ENCODE measurements at places on chromosomes 1 and 21.

DNA sequence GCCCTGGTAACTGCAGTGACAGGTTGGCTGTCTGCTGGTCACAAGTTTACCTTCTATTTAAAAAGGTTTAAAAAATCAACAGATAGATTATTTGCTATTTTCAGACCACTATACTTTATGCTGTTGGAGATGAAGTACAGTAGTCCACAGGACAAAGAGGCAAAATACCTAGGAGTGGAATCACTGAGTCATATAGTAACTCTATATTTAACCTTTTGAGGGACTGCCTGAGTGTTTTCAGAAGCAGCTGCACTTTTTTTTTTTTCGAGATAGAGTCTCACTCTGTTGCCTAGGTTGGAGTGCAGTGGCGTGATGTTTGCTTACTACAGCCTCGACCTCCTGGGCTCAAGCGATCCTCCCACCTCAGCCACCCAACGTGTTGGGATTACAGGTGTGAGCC lies 11.7 kb downstream of the CNIH4 start:
- DNase-seq: no peak

GRCh38 chr1:165494949-165495857 lies 48.6 kb upstream of the LRRC52 start:
- DNase-seq: no peak

GRCh38 chr1:154881820-154882535 lies 11.9 kb upstream of the KCNN3 start:
- no peak for DNase-seq

- no peak for DNase-seq
These were observed 174.0 kb downstream of the TRABD2B start for GRCh38 chr1:47823040-47823808.

DNA sequence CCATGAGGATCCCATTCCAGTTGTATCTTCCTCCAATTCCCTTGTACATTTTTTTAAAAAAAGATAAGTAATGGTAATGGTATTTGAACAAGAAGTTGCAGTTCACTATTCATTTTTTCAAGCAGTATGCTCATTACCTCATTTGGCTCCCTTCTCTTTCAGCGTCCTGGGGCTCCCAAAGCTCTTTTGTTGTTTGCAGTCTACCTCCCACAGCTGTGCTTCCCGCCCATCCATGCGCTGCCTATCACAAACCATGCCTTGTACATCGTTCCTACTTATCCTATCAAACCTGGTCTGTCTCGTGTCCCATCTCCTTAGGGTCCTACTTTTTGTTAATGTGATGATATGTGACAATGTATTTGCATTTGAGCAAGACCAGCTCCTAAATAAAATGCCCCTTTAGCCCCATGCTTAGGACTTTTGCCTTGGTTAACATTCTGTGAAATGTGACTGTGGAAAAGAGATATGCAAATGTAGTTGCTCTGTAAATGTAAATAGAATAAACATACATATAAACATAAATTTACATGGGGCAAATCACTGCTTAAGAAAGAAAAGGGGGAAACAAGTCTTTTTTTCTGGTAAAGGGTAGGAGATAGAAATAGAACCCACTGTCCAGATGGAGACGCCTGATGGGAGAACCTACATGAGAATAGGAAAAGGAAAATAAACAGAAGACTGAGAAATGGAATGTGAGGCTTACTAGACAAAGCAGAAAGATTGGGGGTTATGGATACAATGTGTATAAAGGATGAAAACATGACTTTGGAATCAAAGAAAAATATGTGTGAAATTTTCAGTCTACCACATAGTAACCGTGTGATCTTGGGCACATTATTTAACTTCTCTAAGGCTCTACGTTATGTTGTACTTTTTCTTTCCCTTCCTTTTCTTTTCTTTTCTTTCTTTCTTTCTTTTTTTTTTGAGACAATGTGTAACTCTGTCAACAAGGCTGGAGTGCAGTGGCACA lies 59.8 kb upstream of the PLXNA2 start:
- no peak for DNase-seq

GRCh38 chr1:167708940-167709389 lies 12.8 kb upstream of the MPZL1 start:
- no peak for DNase-seq

DNA sequence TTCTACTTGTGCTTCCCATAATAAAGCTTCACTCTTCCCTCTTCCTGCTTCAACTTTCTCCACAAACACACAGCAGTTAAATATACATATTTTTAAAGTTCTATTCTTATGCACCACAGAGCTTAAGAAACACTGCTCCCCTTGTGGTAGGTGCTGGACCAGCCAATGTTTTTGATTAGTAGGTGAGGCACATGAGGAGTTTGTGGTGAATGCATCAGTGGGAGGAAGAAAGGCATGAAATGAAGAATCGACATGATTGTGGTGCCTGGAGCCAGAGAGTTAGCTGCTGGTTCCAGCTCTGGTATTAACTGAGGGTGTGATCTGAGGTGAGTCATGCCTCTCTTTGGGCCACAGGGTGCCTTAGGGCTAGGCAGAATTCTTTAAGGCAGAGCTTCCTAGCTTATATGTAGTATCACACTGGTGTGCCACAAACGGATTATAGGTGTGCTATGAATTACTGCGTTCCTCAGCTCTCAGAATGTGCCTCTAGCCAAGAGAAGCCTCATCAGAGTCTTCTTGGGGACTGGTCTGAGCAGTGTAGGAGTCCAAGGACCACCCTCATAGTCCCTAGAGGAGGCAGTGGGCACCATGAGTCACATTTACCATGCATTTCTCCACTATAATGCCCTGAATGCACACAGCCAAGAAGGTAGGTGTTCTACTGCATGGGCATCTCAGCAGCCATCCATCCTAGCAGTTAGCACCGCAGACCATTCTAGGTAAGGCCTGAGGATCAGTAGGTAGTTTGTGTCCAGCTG lies 97.4 kb upstream of the SGIP1 start:
- no peak for DNase-seq

- no peak for DNase-seq
These were observed 22.4 kb upstream of the MED18 start for GRCh38 chr1:28306301-28306949.

- DNase-seq: no peak
These were observed 44.0 kb downstream of the PTAFR start for GRCh38 chr1:28132171-28133167.
